ENCODE measurements at places on chromosomes 5 and 9.

DNA sequence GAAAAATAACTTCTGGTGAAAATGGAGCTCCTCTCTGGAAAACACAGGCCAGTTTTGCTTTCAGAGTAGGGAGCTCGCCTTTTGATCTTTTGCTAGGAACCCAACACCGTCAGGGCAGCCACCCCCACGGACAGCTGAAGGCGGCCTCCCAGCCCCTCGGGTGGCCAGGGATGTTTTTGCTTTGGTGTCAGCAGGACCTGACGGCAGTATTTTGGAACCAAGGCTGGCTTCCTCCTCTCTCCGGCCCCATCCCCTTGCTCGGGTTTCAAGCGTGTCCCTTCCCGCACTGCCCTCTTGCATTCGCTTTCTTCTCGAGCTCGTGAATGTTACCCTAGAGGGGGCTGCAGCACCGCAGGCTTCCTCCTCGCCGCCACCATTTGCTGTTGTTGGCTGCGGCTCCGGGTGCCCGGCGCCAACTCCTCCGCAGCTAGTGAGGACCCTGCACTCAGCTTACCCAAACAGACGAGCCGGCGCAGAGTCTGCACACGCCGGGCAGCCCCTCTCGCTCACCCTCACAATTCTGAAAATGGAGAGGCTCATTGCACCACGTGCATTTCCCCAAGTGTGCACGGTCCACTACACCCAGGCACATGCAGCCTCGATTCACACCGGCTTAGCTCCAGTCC lies 35.5 kb upstream of the ADAMTSL1 start:
- no peak for DNase-seq

DNA sequence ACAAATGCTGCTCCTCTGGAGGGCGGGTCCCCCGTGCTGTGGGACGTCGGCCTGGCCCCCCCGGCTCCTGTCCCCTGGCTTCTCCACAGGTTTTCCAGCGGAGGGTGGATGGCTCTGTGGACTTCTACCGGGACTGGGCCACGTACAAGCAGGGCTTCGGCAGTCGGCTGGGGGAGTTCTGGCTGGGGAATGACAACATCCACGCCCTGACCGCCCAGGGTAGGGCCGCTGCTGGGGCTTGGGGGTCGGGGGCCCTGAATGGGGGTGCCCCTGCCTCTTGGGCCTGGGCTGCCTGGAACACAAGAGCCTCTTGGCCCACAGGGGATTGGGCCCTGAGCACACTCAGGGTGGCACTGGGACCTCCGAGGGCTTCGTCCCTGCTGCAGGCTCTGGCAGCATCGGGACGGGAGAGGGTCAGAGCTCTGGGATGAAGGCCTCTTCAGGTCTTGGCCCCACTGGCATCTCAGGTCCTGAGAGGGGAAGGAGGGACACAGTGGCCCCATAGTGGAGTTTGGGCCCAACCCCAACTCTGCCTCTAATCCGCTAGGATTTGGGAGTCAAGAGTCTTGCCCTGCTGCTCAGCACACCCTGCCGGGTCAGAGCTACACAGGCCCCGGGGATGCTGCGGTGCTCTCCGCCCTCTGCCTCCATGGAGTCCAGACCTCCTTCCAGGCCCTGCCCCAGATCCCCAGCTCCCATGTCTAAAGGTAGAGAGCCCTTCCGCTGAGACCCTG lies 5.2 kb downstream of the FCN2 start:
- no peak for DNase-seq

- no peak for DNase-seq
Observed at GRCh38 chr5:56532466-56532865, 282.9 kb upstream of the MAP3K1 start.

DNA sequence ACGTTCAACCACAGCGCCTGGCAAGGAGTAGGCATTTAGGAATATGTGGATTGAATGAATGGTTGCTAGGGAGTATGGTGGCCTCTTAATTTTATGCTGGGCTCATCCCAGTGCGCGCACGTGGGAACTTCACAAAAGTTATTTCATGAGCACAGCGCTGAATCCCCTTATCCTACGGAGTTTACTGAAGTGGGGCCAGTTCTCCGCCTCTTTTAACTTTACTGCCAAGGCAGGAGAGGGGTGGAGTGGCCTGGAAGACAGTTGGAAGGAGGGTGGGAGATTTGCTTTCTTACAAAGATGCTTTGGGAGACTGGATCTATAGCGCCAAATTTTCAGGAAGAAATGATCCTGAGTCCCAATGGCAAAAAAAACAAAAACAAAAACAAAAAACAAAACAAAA lies 326.5 kb downstream of the SH3GL2 start:
- no peak for DNase-seq

GRCh38 chr5:102815540-102816332 lies 60.6 kb downstream of the PAM start:
- no peak for DNase-seq

DNA sequence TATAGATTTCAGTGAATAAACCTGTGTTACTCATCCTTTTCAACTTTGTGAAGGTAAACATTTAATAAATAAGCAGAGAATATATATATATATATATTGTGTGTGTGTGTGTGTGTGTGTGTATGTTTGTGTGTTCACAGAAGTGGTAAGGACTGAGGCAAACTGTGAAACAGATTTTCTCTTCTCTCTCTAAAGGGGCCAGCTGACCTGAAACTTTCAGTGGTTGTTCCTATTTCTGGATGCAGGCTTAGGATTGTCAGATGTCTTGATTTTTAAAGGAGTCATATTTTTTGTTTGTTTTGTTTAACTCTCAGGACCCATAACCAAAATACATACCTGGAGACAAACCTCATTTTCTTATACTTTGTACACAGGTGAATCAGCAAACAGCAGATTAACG lies 714.9 kb upstream of the MEF2C start:
- DNase-seq: no peak

DNA sequence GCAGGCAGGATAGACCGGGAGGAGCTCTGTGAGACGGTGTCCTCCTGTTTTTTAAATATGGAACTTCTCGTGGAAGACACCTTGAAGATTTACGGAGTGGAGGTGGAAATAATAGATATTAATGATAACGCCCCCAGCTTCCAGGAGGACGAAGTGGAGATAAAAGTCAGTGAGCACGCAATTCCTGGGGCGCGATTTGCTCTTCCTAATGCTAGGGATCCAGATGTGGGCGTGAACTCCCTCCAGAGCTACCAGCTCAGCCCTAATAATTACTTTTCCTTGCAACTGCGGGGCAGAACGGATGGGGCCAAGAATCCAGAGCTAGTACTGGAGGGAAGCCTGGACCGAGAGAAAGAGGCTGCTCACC lies 621 bp downstream of the PCDHGA11 start:
- no peak for DNase-seq

- DNase-seq: no peak
Observed at GRCh38 chr5:125433457-125433856, 687.0 kb upstream of the ZNF608 start.

DNA sequence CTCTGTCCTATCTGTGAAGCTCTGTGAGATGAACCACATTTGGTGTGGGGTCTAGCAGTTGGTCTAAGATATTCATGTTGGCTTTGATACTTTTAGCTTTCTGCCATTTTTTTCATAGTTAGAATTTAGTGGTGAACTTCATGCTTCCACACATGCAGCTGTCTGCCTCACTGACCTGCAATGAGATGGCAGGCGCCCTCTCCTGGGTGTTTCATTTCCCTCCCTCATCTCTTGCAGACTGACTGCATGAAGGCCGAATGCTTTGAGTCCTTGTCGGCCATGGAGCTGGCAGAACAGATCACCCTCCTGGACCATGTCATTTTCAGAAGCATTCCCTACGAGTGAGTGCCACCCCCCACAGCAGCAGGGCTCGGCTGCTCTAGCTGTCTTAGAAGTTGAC lies 26.1 kb upstream of the CKMT2 start:
- peak; percentile 39 for DNase-seq

DNA sequence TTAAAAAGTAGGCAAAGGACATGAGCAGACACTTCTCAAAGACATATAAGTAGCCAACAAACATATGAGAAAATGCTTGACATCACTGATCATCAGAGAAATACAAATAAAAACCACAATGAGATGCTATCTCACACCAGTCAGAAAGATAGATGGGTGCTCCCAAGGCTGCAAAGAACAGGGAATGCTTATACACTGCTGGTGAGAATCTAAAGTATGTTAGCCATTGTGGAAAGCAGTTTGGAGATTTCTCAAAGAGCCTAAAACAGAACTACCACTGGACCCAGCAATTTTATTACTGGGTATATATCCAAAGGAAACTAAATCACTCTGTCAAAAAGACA lies 154.2 kb downstream of the NDUFS4 start:
- DNase-seq: no peak

GRCh38 chr9:19456996-19457692 lies 48.3 kb downstream of the ACER2 start:
- peak; percentile 45 for DNase-seq

GRCh38 chr5:141637123-141637766 lies 448 bp downstream of the RELL2 start:
- no peak for DNase-seq

DNA sequence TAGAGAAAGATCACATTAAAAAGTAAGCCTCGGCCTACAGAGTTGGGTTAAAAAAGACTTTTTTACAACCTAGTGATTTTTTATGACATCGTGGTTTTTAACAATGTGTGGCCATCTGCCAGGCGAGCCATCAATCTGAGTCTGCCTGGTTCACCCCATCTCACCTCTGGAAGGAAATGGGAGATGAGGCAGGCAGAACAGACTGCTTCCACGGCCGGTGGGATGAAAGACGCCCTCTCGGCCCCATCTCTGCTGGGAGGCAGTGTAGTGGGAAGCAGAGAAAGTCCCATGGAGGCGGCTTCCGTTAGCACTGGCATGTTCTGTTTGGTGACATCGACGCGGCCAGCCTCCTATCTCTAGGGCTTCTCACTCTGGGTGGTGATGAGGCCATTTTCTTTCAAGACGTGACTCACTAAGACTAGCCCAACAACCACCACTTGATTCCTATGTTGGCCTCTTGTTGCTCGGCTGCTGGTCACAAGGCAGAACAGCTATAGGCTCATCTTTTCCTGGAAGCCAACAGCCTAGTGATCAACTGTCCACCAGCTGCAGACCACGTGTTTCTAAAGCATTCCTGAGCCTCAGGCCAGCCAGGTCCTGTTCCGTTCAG lies 132.4 kb upstream of the OTULINL start:
- DNase-seq: no peak

DNA sequence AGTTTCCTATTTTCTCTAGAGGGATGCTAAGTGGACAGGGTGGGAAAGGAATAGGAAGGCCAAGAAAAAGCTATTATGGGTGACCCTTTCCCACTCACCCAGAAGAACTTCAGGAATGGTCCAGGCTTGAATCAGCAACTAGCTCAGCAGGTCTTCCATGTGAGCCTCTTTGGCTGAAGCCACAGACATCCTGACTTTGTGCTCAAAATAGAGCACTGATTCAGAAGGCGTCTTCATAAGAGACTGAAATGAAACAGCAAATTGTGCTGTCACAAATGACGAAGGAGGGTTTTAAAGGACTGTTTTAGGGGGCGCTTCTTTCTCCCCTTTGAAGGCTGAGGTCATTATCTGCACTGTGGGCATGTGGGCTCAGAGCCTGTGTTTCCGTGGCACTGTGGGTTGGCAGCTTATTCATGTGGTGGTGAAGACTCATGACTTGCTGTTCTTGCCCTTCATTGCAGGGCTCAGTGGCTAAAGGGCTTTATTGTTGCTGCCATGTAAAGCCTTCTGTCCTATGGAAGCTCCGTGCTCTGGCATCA lies 65.8 kb upstream of the NFIL3 start:
- DNase-seq: no peak
